GM13976 (cell line): ENCODE measurements at places on chromosomes 11 and 22.

- no peak for DNase-seq
Measured at GRCh38 chr22:40476341-40476740, 105.9 kb downstream of the SGSM3 start.

DNA sequence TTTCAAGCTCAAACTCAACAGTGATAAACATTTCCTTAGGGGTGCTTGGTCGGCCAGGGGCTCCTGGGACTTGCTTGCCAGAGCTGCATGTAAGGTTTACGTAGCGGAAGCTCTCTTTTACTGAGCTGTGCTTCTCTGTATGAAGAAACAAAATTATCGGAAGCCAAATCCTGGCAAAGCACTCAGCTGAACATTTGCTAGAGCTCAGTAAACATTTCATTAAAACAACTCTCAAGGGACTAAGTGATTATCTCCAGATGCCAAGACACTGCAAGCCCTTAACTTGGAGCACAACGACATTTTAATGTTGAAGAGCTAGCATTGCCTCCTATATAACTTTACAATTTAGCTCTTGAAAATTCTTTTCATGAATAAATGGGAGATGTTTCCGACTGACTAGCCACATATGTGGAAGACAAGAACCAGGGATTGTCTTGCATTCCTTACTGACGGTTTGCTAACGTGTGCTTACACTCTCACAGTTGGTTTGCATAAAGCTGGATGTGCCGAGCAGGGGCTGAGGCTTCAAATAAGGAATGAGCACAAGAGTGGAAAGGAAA, 43.4 kb downstream of the SCUBE2 start:
- DNase-seq: no peak

DNA sequence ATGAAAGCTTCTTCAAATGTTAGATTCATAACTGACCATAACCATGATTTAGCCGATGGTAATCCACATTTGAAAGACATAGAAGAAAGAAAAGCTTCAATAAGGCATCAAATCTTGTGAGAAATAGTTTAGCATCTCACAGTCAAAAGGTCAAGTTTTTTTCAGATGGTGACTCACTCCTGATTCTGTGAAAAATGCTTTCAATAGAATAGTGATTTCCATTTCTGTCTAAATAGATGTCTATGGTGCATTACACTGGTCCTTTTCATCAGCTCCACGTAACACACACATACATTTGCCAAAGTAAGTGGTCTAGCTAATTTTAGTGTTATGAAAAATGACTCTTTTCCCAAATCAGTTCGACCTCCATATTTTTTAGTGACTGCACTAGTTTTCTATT, 139.2 kb downstream of the LRRC4C start:
- DNase-seq: no peak

DNA sequence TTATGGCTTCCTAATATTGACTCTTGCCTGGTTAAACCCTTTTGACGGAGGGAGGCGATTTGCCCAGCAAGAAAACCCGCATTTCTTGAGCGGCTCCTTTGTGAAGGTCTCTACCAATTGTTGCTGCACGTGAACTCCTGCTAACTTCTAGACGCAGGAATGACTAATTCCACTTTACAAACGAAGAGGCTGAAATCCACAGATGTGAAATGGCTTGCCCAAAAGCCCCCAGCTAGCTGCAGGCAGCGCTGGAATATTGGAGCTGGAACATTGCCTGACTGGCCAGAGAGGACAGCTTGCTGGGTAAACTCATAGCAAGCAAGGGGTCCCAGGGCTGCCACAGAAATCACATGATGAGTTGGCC, 542 bp downstream of the GCAT start:
- no peak for DNase-seq

DNA sequence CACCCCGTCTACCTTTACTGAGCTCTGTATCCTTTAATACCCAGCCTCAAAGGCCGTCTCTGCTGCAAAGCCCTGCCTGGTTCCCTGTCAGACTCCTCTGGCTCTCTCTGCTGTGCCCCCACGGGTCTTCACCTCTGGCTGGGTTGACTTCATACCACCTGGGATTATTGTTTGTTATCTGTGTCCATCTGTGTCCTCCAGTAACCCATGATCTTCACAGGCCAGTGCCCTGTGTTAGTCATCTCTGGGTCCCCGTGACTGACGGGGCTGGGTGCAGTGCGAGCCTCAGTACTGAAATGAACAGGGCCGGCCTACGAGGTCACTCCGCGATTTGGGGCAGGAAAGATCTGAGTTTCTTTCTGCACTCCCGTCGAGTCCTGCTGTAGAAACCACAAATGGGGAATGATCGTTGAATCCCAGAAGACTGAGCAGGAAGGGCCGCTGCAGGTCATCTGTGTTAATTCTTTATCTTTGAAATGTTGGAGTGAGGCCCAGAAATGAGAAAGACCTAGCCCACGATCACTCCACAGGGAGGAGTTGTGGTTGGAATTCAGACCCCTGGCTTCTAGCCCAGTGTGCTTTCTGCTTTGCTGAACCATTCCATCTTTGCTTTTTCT, 12.3 kb upstream of the TUB start:
- DNase-seq: no peak

- no peak for DNase-seq
Measured at GRCh38 chr11:19594326-19594725, 118.3 kb upstream of the NAV2 start.

GRCh38 chr11:67418476-67419281, 3.2 kb downstream of the CARNS1 start:
- DNase-seq: no peak

DNA sequence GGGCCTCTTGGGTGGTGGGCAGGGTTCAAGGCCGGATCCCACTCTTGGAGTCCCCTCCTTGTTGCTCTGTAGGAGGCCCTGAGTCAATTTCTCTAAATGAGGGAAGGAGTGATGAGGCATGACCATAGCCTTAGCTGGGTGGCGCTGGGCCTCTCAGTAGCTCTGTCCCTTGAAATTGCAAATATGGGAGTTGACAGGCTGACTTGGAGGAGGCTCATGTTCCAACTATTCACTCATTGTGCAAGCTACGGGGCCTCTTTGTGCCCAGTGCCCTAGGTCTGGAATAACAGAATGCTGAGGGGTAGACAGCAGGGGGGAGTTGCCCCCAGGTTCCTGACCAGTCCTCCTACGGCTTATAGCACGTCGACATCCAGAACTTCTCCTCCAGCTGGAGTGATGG, 8.0 kb downstream of the SELENOM start:
- DNase-seq: no peak

GRCh38 chr22:28435982-28436381, 243.7 kb downstream of the TTC28 start:
- DNase-seq: no peak

- DNase-seq: no peak
Measured at GRCh38 chr11:132131961-132132360, 761.5 kb downstream of the NTM start.

DNA sequence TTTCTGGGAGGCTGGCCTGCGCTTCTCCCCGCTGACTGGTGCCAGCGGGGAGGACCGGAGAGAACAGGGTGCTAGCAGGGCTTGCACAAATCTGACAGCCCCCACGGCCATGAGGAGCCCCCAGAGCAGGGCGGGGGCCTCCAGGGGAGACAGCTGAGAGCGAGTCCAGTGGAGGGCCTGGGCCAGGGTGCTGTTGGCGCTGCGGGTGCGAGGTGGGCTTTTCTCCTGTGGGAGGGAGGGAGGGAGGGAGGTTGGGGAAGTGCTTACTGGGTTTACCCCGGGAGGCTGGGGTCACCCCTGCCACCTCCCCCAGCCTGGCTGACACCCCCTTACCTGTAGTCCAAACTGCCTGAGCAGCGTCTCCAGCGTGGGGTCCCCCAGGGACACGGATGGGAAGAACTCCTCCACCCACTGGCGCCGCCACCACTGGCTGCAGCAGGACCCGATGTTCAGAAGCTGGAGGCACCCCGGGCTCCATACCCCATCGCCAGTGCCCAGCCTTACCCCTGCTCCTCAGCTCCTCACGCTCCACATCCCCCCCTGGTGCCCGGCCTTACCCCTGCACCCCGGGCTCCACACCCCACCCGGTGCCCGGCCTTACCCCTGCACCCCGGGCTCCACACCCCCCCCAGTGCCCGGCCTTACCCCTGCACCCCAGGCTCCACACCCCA, 3.9 kb downstream of the LMF2 start:
- no peak for DNase-seq

- DNase-seq: no peak
Measured at GRCh38 chr11:44983786-44984185, 33.1 kb upstream of the TP53I11 start.

DNA sequence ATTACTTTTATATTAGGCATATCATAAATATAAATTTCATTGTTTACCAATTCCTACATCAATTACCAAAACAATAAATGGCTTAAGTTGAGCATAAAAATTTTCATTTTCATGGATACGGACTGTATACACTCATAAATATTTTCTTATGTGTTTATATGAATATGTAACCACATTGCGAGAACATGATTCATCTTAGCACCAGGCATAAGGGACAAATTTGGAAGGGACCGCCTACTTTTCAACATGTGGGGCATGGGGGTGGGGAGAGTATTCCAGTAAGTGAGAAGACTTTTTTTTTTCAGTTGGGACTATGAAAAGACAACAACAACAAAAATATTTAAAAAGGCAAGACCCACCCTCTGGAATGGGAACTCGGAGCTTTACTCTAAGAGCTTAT, 296.1 kb downstream of the RAB38 start:
- no peak for DNase-seq

DNA sequence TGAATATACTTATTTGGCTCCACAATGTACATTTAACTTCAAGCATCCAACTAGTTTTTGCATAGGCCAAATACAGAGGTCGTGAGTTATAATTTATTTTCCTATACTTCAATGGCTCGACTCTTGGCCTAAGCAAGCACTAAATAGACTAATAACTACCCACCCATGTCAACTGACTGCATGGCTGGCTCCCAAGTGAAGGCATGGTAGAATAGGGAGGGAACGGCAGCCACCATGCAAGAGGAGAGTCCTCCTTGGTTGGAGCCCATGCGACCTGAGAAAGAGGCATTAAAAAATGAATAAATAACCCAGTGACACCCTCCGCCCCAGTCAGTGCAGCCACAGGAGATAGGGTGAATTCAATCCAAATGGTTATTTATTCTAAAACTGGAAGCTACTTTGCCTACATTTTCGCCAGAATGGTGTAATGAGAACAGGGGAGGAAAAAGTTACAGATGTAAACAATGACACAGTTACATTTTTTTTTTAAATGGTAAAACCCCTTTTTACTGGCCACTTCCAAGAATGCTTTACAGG, 4.9 kb downstream of the GNG3 start:
- no peak for DNase-seq

GRCh38 chr11:47415949-47416472, 7.6 kb downstream of the SLC39A13 start:
- DNase-seq: no peak

GRCh38 chr22:37183432-37184379, 4.3 kb downstream of the C1QTNF6 start:
- DNase-seq: no peak

DNA sequence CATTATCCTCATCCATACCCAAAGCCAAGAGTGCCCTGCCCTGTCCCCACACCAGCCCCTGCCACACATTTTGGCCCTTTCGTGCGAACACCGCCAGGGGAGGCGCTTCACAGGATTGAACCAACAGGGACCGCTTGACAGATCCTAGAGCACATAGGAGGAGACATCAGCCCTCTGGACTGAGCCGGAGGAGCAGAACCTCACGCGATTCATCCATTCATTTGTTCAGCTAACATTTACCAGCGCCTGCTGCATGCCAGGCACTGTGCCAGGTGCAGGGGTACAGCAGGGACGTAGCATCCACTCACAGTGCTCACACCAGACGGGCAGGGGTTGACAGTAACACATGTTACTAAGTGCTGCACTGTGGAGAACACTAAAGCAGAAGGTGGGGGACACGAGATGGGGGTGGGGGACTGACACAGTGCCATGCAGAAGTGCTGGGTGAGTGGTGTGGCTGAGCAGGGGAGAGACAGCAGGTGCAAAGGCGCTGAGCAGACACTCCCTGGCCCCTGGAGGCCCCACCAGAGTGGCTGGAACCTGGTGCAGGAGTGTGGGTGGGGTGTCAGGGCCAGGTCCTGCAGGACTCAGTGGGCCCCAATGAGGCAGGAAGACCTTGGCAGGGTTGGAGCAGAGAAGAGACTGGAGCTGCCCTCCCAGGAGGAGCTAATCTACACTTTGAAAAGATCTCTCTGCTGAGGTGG, 3.4 kb downstream of the GNAZ start:
- DNase-seq: no peak

GRCh38 chr11:79313530-79313913, 127.3 kb downstream of the TENM4 start:
- DNase-seq: no peak

DNA sequence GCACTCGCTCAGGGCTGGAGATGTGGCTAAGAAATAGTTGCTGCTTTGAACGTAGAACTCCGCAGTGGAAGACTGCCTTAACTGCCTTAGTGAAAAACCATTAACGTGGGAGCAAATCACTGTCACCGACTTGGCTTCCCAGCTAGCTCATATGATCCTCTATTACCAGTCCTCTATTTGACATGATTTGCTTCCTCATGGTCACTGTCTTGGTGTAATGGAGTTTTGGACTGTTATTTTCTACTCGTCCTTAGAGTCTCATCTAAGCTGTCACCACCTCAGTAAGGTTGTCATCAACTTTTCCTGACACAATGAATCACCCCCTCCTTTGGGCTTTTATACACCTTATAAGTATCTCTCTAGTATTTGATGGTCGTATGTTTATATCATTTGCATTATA, 167.1 kb upstream of the NARS2 start:
- no peak for DNase-seq

DNA sequence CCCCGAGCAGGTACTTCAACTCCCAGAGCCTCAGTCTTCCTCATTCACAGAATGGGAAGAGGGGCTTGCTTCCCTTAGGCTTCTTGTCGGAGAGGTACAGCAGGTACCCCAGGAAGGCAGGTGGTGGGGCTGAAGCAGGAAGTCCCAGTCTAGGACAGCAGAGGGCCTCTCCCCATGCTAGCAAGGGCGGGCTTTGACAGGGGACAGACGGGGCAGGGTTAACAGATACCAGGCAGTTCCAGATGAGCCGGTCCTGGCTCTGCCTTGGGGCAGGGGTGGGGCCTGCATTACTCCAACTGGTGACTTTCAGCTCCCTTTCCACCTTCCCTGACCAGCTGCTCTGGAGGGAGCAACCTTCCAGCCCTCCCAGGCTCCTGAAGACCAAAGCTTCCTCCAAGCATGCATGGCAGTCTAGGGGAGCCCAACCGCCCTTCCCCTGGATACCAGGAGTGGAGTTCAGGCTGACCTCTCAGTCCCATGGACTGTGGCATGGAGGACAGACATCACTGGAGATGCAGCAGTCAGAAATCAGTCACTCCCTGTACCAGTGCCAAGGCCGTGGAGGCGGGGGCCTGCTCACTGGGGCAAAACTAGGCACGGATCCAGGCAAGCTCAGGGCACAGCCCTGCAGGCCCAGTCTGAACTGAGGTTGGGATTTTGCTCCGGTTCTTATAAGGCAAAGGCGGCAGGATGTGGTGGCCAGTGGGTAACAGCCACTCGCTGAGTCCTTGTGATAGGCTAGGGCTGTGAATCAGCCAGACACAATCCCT, 60.5 kb downstream of the NAT10 start:
- DNase-seq: no peak

- no peak for DNase-seq
Measured at GRCh38 chr11:33747979-33748378, 11.8 kb upstream of the CD59 start.
